ENCODE measurements at places on chromosomes 4 and X.

- no peak for DNase-seq
Measured at GRCh38 chrX:45699158-45699557, 498.5 kb upstream of the DIPK2B start.

GRCh38 chr4:130077275-130077674, 981.3 kb downstream of the C4orf33 start:
- DNase-seq, result no peak

DNA sequence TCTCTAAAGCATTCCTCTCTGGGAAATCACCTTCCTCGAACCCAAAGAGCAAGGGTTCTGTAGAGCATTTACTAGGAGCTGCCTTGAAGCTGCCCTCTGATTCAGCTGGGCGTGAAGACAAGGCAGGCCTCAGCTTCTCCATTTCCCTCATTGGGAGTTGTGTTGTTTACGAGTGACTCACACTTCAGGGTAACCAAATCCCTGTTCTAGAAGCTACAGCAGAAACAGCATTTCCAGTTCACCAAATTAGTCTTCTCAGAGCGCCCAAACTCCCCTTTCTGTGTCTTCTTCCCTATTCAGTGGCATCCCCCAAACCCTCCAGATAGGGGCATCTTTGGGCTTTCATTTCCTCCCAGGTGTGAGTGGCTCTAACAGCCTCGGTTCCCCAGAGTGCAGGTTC, 863 bp upstream of the XPNPEP2 start:
- no peak for DNase-seq

DNA sequence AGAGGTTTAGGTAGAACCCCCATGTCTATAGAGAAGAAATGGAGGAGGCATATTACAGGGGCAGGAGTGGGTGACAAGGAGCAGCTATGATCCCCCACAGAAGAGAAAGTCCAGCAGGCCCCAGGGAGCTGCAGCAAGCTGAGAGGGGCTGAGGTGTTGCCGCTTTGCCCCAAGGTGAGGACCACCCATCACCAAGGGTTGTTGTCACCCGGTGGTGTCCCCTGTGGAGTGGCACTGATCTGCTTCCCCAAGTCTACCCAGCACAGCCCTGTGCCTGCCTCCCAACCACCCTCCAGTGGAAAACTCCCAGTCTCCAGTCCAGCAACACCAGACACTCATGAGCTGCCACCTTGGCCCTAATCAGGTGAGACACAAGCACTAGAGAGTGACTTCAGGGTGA, 149.3 kb upstream of the NOCT start:
- DNase-seq, result no peak

DNA sequence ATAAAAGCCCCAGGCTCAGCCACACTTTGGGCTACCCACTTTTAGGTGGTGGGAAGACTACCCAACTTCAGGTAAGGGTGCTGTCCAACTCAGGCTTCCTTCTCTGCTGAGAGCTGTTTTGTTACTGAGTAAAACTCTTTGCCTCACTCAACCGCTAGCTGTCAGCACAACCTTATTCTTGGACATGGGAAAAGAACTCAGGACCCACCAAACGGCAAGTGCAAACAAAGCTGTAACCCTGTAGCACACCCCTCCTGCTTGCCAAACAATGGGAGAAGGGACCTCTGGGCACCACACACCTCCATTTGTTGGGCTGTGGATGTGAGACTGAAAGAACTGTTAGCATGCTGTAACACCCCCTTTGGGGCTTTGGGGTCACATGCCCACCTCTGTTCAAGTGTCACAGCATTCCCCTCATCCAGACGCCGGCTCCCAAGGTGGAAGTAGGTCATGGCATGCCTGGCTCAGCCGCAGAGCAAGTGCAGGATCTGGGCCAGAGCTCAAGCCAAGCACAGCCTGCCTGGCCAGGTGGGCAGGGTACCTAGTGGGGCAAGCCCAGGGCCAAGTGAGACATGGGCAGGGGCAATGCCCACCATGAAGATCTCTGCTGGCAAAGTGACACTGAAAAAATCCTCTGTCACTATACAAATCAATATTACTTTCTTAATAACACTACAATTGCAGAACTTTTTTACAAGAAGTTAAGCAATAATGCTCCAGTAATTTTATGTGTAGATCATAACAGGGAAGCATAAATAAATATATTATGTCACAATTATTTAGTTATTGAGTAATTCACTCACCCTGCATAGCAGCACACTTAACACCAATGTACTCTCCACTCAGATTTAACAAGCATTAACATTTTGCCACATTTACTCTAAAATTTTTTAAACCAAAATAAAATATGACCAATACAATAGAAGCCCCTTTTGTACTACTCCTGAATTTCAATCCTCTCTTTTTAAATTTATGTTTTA, 107.2 kb downstream of the TBCK start:
- DNase-seq, result no peak

- no peak for DNase-seq
Measured at GRCh38 chr4:113020966-113021365, 28.5 kb upstream of the ANK2 start.
